ENCODE measurements at places on chromosomes 4 and X.

DNA sequence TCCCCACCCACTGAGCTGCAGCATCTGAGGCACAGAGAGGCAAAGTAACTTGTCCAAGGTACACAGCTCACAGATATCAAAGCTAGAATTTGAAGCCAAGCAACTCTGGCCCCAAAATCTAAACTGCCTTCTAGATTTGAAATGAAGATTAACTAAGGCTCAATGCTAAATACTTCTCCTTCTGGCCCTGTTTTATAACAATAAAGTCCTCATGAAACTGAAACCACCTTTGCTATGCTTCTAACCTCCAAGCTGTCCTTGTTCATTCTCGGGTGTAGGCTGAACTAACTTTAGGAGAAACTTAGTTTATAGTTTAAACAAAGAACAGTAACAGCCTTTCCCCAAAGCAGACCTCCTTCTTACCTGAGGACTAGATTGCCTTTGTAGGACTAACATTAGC is 93.6 kb downstream of the DCTD start:
- DNase-seq: no peak

DNA sequence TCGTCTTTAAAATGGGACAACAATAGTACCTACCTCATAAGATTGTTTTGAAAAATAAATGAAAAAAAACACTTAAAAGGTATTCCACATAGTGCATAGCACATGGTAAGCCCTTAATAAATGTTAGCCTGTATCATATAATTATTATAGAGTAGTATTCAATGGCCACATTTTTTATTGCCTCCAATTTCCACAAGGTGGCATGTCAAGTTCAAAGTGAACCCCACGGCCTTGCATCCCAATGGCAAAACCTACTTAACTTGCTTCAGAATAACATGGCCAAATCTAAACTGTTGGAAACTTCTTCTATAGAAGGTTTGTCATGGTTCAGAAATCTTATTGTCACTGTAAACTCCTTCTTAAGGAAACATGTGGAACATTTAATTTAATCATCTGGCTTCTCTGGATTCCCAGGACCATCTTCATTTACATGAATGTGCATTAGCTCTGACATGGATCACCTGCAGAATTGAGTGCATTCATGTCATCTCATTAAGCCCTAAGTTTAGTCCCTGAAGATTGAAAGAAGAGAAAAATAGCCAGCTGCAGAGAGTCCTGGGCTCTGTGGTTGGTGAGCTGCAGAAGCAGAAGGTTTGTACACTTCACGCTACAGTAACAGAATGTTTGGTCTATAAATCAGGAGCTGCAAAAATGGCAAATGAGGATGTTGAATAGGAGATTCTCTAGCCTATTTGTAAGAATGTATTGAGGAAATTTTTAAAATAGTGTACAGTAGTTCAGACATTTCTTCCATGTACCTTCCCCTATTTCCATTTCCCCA is 61.0 kb downstream of the ANXA3 start:
- peak; percentile 19 for DNase-seq

DNA sequence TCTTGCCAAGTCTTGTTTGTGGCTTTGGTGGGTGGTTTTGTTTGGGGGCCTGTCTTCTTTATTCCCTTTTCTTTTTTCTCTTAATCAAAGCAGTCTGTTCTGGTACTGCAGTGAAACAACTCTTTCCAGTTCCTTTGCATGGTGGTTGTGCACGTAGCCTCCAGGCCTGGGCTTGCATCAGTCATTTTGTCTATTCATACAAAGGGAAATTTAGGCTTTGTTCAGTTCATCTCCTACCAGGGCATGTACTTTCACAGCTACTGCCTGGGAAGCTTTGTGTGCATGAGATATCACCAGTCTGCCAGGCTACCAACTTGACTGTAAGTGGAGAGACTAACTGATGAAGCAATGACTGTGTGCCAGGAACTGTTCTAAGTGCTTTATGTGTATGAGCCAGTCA is 8.5 kb downstream of the TRIM2 start:
- DNase-seq: no peak

GRCh38 chr4:175531405-175532091 is 280.5 kb downstream of the GPM6A start:
- DNase-seq: peak; percentile 56

GRCh38 chr4:154078504-154079350 is 289.8 kb upstream of the SFRP2 start:
- DNase-seq: no peak

DNA sequence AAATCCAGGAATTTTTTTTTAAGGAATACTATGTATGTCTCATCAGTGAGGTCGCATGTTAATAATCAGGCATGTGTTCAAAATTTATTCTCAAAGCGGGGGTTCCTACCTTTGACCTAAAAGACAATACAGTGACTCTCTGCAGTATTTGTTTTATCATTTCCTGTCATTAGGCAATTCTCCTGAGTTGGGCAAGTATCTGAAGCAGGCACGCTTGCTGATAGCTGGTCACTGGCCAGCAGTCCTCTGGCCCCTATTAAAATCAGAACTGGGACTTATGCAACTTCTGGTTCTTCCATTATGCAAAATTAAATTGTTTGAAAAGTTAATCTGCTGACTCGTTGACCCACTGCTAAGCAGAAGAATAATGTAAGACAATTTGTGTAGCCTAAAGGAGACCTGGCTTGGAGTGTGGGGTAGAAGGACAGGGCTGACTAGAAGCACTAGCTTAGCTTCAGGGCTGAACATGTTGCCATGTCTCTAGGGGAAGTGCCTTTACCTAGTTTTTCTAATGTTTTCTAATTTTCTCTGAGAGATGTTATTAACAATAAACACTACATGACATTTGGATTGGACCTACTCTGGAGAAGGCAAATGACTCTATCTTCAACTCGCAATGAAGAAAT is 36.0 kb upstream of the GABRA2 start:
- DNase-seq: no peak

All from A172 (cell line).